A549 treated with dexamethasone at 1 μM for 4 hours (cell line): ENCODE measurements at places on chromosomes 4 and X. TPM values are rescaled to one million over a fixed set of nuclear protein-coding genes. Genes with fewer than 3 reads are reported as not detected.

ZMAT1 gene
- total RNA-seq, result 0.01 to 0.02 TPM in 2 of 5 replicates, not detected in the others

C4orf50 gene
- total RNA-seq, result not detected in 5 replicates

MAGEA12 gene
- 0.11 to 0.15 TPM (median 0.13 TPM) in 5 replicates for total RNA-seq

HMGB2 gene
- 95.2 to 123 TPM (median 104 TPM) in 5 replicates for total RNA-seq

TLR1 gene
- 0.14 to 0.27 TPM (median 0.17 TPM) in 5 replicates for total RNA-seq

NDP gene
- total RNA-seq, result not detected in 5 replicates

RBM47 gene
- total RNA-seq, result 26.6 to 37.2 TPM (median 34.1 TPM) in 5 replicates

DNAAF6 gene
- 0.09 TPM in 1 of 5 replicates, not detected in the others for total RNA-seq

GPR82 gene
- total RNA-seq, result not detected in 5 replicates

TCEAL2 gene
- not detected in 5 replicates for total RNA-seq

ADRA2C gene
- 6.1 to 11.5 TPM (median 10.2 TPM) in 5 replicates for total RNA-seq

PDCL2 gene
- total RNA-seq, result not detected in 5 replicates

MGARP gene
- total RNA-seq, result 0.34 to 0.69 TPM (median 0.59 TPM) in 5 replicates

MAGEB4 gene
- total RNA-seq, result not detected in 5 replicates
